A549 (cell line): ENCODE measurements at places on chromosomes 7 and 10.

GRCh38 chr10:104867966-104868598, 227.0 kb downstream of the SORCS3 start:
- DNase-seq = no peak

DNA sequence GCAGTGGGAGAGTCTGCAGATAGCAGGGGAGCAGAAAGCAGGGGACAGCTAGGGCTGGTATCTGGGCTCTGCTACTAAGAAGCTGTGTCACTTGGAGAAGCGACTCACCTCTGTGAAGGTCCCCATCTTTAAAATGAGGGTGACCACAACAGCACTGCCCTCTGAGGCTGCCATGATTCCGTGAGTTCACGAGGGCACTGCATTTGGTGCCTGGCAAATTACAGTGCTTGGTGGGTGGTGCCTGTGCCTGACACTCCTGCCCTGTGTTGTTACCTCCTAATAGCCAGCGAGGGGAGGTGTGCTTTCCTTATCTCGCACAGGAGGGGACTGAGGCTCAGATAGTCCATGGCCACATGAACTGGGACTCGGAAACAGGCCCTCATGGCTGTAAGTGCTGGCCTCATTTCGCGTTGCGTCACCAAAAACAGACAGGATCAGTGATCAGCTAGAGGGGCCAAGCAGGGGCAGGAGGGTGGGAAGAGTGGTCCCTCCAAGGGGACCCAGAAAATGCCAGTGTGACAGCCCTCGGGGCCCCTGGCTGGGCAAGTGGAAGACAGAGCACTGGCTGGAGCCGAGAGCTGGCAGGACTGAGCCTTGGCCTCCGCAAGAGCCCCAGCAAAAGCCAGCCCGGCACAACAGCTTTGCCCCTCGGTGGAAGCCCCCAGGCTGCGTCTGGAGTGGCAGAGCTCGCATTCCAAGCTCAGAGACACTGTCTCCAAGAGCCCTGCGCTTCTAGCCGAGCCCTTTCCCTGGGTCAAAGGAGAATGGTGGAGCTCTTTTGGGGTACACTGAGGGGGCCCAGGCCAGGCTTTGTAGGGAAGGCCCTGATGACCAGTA, 17.3 kb upstream of the BNIP3 start:
- DNase-seq = no peak

DNA sequence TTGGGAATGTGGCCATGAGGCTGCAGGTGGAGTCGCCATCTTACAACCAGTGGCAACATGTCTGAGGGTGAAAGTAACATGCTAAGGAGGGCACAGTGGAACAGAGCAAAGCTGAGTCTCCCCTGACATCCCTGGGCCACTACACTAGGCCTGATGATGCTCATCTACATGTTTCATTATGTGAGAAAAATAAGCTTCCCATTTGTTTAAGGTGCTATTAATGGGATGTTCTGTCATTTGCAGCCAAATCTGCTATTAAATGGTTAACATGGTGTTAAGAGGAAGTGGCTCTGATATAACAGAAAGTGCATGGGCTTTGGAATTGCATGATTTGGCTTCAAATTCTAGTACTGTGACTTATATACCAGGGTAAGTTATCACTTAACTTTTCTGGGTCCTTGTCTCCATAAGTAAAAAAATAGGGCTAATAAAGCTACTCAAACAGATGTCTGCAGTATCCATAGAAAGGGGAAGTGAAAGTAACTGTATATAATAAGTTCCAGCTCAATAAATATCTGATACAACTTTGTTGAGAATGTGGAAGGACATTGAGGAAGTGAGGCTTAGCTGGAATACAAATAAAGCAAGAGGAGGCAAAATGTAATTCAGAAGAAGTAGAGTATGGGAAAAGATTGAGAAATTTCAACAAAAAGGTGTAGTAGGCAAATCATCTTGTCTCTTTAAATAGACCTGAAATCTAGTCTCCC, 158.9 kb downstream of the RTKN2 start:
- no peak for DNase-seq

DNA sequence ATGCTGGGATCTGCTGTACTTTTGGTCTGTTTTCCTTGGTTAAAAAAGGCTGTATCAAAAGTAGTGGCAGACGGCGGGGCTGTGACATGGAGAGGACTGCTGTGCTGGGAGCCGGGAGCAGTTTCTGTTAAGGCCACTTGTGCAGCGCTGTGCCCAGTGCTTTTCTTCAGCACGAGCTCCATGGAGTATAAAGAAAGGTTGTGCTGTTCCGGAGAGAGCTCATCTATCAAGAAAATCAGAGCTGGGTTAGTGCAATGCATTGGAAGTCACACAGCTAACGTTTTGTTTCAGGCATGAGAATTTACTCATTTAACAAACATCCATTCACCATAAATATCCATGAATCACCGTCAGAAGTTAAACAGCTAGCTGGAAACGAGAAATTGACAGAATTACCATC, 62.0 kb downstream of the KIAA1549 start:
- no peak for DNase-seq

- no peak for DNase-seq
These were observed 435.2 kb downstream of the PLXNA4 start for GRCh38 chr7:132141109-132141508.

DNA sequence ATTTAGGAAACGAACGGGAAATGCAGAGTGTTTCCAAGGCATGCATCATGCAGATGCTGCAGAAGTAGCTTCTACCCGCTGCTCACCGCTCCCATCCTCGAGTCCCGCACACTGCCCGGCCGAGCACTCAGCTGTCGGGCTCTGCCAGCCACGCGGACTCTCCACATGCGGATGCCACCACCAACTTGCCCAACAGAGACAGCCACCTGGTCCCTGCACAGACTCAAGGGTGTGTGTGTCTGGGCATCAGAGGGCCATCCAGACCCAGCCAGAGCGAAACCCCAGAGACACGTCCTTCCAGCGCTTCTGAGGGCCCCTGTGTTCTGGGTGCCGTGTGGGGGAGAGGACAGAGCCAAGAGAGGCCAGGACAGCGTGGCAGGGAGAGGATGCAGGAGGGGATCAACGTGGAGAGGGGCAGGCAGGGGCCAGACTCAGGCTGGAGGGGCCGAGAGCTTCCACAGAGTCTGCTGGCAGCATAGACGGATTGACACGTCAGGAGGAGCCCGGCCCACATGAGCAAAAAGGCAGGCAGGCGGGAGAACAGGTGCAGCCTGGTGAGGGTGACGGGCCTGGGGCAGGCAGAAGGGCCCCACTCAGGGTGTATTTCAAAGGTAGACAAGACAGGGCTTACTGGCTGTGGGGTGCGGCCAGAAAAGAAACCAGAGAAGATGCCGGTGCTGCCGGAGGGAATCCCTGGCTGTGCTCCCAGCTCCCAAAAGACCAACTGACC, 18.3 kb downstream of the GPER1 start:
- DNase-seq = no peak

GRCh38 chr10:69494626-69495558, 43.6 kb downstream of the TSPAN15 start:
- DNase-seq = no peak
